ENCODE measurements at places on chromosomes 11 and 22.

- no peak for DNase-seq
Observed at GRCh38 chr11:69161117-69161407, 5.3 kb downstream of the SMIM38 start.

GRCh38 chr11:61577383-61578118 lies 3.3 kb downstream of the SYT7 start:
- DNase-seq = no peak

DNA sequence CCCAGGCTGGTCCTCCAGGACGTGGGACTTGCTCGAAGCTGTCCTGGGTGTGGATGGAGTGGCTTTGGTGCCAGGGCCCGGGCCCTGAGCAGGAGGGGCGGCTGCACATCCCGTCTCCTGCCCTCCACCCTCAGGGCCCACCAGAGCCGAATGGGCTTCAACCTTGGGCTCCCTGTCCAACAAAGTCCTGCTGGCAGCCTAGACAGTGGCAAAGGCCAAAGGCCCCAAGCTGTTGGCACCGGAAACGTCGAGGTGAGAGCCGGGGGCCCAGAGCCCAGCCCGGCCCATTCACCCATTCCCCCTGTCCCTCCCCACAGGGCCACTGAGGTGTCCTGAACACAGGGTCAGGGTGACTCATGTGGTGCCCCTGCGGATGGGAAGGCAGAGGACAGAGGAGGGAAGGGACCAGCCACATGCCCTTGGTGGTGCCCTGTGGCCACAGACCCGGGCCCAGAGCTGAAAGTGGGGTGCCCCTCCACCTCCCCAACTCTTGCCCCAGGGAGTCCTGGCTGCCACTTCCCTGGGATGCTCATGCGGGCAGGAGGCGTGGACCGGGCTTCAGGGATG lies 9.1 kb downstream of the TSPAN32 start:
- no peak for DNase-seq

DNA sequence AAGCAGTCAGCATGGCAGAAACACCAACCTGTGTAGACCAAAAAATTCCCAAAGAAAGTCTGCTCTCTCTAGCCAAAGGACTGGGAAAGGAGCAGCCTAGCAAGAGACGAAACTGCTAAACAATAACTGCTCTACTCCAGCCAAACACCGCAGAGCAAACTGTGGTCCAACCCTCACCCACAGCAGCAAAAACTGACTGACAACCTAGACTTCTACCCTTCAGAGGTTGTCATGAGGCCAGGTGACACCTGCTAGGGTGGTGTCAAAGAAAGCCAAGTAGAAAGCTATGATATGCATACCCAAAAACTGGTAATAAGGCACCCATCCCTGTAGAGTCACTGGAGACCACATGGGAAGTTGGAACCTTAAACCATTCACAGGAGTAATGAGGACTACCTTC lies 11.8 kb downstream of the GAB2 start:
- no peak for DNase-seq

DNA sequence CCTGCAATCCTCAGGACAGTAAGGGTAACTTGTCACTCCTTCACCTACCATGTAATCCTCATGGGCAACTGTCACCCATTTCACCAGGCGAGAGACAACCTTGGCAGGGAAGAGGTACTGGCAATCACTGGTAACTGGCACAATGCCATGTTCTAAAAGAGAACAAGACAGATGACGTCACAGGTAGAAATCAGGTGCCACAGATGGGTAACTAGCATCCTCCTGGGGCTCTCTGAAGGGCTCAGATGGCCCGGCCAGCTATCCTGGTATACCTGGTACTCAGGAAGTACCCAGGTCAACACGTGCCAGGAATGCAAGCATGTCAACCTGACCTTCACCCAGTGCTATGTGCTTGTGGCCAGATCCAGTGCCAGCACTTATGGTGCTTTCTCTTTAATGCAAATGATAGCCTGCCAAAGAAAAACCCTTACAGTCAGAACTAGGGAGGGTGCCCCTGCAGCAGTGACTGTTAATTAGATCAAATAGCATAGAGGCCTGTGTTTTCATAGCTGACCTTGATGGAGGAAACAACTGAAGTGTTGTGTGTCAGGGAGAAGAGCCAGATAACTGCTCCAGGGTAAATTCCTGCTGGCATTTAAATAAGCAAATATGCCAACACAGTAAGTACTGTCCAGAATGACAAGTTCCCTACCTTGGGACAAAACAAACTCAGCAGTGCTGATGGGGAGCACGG lies 36.2 kb downstream of the THOC5 start:
- no peak for DNase-seq

DNA sequence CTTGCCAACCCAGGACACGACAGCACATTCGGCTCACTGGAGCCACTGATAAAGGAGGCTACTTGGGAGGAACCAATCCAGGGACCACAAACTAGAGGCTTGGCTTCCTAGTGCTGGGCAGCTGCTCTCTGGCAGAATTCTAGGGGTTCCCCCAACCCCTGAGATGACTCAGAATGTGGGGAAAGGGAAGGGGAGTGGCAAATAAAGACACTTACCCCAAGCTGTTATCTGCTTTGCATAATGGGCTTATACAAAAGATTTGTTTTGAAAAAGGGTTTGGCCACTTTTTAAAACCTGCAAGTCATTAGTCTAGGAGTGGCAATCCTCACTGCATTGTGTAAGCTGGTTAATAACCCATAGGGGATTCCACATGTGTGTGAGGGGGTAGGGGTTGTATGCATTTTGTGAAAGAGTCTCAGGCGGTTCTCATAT lies 64.1 kb upstream of the LMO1 start:
- no peak for DNase-seq

DNA sequence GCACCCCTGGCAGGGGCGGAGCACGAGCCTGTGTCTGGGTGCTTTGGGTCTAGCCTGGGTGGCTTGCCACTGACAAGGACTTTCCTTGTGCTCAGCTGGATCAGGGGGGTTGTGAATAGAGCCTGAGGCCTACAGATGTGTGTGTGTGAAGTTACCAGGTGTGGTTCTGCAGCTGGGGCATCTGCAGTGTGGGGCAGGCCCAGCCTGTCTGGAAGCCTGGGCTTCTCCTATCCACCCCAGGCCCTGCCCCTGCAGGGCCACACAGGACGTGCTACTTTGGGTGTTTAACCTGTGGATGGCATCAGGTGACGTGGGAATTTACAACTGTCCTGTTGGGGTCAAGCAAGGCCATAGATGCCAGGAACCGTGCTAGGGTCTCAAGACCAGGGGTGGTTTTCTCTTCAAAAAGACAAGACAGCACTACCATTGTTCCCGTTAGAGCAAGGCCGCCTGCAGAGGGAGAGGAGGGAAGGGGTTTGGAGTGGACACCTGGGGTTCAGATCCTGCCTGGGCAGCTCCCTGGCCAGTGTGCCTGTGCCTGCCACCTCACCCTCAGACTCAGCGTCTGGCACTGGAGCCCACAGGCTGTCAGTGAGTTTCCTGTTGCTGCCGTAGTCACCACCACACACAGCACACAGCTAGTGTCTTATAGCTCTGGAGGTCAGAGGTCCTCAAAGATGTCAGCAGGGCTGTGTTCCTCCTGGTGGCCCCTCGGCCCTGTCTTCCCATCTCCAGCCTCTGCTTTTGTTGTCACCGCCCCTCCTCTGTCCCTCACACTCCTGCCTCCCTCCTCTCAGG lies 31.6 kb downstream of the CTTN start:
- DNase-seq = no peak

GRCh38 chr11:7060868-7061267 lies 27.9 kb upstream of the RBMXL2 start:
- DNase-seq = no peak

DNA sequence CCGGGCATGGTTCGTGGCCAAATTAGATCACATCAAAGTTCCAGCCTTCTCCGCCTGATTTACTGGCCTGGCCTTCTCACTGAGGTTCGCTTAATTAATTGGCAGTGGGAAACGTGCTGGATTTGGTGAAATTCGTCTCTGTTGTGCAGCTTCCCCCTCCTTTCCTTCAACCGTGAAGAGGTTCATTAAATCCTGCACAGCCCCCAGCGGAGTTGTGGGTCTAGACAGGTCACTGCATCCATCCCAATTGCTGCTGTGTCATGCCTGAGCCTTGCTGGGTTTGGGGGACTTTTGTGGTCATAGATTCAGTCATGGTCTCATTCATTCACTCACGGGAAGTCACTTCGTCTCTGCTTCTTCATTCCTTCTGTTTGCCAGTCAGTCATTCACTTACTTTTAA lies 90.0 kb downstream of the INSC start:
- no peak for DNase-seq

DNA sequence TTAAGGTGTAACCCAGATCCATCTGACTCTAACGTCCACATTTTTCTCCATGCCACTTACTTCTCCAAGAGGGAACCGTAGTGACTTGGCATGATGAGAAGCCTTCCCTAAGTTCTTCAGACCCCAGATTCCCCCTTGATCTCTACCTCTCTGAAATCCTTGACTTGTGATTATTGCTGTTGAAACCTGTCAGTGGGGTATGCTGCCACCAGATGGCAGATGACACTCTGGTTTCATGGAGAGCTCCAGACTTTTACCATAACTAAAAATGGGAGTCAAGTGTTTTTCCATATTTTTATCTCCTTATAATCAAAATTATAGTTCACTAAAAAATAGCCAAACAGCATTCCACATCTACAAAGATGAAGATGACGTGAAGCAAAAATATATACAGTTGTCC lies 504.2 kb downstream of the SOX6 start:
- DNase-seq = no peak

DNA sequence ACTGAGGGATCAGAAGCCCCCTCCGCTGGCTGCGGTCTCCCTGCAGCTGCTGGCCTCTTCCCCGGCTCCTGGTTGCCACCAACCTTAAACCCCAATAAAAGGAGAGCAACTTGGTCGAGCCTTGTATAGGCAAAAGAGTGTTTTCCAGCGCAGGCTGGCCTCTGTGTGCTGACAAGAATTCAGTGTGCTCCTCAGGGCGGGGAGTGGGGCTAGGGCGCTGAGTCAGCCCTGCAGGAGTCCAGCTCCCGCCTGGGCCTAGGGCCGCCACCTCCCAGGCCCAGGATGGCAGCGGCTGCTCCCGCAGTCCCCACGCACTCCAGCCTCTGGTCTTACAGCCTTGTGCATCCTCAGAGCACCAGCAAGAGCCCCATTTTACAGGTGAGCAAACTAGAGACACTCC lies at the start of gene SHISAL1:
TSS of gene SHISAL1 (minus strand) at position 186 of the 400 bp plus-strand sequence. CDS start 12,006 bp downstream, outside the sequence.
- no peak for DNase-seq

GRCh38 chr11:63945477-63946163 lies 6.8 kb downstream of the NAA40 start:
- DNase-seq = peak; percentile 55

GRCh38 chr11:3824714-3825472 lies 15.9 kb downstream of the RHOG start:
- no peak for DNase-seq

DNA sequence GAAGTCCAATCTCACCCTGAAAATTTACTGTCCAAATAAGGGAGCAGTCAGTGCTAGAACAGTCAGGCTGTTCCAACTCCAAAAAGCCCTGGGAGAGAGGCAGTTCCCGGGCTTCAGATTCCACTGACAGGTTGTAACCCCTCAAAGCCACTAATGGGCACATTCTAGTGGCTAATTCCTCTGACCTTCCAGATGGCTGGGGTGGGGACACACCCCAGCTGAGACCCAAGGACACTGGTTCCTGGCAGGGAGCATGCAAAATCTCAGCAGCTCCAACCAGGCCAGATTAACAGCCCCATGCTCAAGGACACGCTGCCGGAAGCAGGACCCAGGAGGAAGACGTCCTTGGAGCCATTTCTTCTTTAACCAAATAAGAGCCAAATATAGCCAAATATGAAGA lies 92.7 kb downstream of the RPL27A start:
- no peak for DNase-seq

Measured in NCI-H510A (cell line).